IMR-90 (cell line): ENCODE measurements at places on chromosomes 11 and 22. TPM values are rescaled to one million over a fixed set of nuclear protein-coding genes. Genes with fewer than 3 reads are reported as not detected.

IGLL5 gene
- not detected in 2 replicates for total RNA-seq

- no peak overlapping the region for H3K4me3 ChIP-seq
- no peaks in the 10 kb centered on the region for H3K27me3 ChIP-seq
- H3K27ac ChIP-seq = no peak overlapping the region
- H3K36me3 ChIP-seq = no peaks in the 10 kb centered on the region
- no peaks in the 10 kb centered on the region for H3K4me1 ChIP-seq
Observed at GRCh38 chr11:98365190-98365589, 655.6 kb upstream of the CNTN5 start.

GRCh38 chr11:6623391-6624363 lies 4.5 kb upstream of the TPP1 start:
- no peak overlapping the region for H3K27ac ChIP-seq
- H3K4me1 ChIP-seq = no peaks in the 10 kb centered on the region; the same call in 1 of the 2 replicates
- no peak overlapping the region for H3K4me3 ChIP-seq
- DNase-seq = no peak
- peaks cover 41% of the 10 kb centered on the region for H3K36me3 ChIP-seq
- no peaks in the 10 kb centered on the region for H3K27me3 ChIP-seq

DNA sequence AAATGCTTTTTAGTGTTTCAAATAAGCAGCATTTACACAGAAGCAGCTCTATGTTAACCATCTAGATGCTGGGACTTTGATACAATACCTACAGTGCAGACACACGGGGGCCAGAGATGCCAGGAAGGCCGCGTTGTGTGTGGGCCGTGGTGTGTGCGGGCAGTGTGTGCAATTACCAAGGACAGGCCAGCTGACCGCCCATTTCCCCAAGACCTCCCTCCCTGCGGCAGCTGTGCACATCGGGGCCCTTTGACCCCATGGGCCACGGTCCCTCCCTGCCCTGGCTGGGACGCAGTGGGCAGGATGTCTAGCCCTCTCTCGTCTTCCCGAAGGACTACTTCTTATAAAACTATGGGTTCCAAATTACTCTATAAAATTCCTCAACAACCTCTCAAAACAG lies 38.4 kb downstream of the CLTCL1 start:
- peaks cover 6% of the 10 kb centered on the region; the same call in 1 of the 2 replicates for H3K36me3 ChIP-seq
- H3K27me3 ChIP-seq = no peaks in the 10 kb centered on the region
- H3K4me1 ChIP-seq = no peaks in the 10 kb centered on the region
- no peak for DNase-seq
- H3K27ac ChIP-seq = no peak overlapping the region

GRCh38 chr22:45966895-45967365 lies 10.0 kb downstream of the WNT7B start:
- peaks cover 26% of the 10 kb centered on the region for H3K4me1 ChIP-seq
- H3K27ac ChIP-seq = no peak overlapping the region
- no peak overlapping the region for H3K4me3 ChIP-seq
- peaks cover 17% of the 10 kb centered on the region for H3K27me3 ChIP-seq
- DNase-seq = no peak
- H3K36me3 ChIP-seq = no peaks in the 10 kb centered on the region
